ENCODE measurements at places on chromosomes 7 and 10.

GRCh38 chr10:99996671-99997648 lies 12.8 kb downstream of the DNMBP start:
- no peak for DNase-seq

- no peak for DNase-seq
Observed at GRCh38 chr7:156590212-156590611, 50.4 kb upstream of the RNF32 start.

DNA sequence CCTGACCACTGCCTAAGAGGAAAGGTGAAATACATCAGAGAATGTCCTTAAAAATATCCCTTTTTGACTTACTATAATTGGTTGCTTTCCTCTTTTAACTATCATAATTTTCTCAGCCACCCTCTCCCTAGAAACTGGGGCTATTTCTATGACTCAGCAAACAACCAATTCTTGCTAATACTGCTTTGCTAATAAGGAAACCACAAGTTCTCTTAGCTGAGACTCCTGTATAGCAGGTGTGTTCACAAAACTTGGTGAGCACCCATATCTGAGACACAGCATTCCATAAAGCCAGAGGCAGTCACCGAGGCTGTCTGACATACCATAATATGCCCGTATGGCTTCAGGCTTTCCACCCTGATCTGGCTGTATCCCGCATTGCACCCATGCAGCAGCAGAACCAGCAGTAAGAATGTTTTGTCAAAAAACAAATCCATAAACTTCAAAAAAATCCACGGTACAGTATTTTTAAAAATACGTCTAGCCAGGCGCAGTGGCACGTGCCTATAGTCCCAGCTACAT lies 191.7 kb upstream of the C7orf33 start:
- no peak for DNase-seq

DNA sequence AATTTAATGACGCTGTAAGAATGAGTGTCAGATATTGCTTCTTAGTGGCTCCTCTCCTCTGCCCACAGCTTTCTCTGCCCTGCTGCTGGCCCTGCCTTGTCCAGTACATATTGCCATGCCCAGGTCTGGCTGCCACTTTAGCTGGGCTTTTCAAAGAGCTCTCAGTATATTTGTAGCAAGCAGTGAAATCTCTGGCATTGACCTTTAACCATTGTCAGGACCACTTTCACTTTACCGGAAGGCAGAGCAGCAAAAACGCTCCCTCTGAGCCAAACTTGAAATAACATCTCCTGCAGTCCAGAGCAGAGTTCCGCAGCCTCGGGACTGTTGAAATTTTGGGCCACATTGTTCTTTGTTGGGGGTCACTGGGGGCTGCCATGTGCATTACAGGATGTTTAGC lies 13.8 kb downstream of the PDSS1 start:
- DNase-seq, result no peak

- peak; percentile 22 for DNase-seq
Observed at GRCh38 chr10:129929343-129930292, 34.5 kb downstream of the EBF3 start.

DNA sequence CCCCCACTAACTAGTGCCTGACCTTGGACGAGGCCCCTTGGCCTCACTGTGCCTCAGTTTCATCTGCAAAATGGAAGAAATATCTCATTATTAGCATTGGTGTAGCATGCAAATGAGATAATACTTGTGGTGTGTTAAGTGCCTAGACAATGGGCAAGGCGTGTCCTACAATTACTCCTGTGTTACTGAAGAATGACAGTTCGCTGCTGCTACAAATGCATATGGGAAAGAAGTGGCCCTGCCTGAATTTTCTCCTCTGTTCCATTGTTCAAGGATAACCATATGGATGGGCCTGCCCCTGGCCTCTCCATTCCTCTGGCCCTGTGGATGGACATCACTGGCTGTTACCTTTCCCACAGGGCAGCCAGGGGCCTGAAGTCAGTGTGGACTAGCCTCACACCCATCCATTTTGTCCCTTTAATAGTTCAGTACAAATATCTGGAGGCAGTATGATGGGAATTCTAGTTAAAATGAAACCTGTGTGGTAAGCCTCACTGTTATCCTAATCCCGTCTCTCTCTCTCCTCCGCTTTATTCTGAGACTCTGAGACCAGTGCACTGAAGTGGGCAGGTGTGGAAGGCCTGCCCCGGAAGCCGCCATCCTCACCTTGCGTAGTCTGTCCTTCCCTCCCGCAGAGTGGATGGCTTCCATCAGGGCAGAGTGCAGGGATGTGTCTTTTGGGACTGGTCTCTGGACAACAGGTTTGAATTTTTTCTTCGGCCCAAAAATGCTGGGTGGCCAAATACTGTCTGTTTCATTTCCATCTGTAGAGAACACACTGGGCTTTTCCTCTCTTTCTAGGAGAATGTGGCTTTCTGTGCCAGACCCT lies 244.6 kb upstream of the GRB10 start:
- DNase-seq, result no peak

- peak; percentile 36 for DNase-seq
Observed at GRCh38 chr10:100347568-100348195, 649 bp downstream of the SCD start.

- DNase-seq, result no peak
Observed at GRCh38 chr10:71553432-71553831, 156.7 kb downstream of the CDH23 start.

DNA sequence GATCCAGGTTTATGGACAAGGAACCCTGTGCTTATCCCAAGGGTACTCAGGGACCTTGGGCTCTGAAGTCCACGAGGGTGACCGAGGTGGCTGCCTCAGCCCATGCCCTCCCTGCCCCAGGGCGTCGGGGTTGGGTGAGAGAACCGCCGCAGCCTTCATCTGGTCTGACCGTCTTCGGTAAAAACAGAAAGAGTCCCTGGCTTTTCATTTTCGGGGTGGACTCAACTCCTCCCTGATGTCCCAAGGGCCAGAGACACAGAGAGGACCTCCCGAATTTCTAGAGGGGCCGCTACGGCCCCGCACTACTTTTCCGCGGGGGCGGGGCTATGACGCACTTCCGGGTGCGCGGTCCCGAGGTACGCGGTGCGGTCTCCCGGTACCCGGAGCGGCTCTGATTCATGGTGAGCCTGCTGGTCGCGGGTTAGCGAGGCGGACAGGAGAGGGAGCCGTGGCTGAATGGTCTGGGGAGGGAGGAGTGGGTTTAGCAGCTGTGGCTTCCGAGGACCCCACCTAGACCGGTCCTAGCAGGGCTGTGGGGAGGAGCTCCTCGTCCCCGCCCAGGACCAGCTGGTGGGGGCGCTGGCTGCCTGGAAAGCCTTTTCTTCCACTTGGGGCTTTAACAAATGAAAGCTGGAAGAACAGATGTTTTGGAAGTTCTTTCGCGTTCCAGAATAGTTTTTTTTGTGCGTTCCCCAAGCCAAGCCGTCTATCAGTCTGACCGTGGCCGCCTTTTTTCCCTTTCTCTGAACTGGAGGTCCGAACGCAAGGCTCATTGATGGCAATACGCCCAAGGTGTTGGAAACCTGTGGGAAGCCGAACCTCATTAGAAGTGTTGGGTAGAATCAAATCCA lies at the start of gene ZSCAN21:
Gene ZSCAN21 (plus strand): TSS at position 334 of the 851 bp plus-strand sequence. CDS start 7,233 bp downstream, outside the sequence.
- DNase-seq, result peak; percentile 83

GRCh38 chr10:77125231-77125630 lies 512.4 kb downstream of the KCNMA1 start:
- no peak for DNase-seq

DNA sequence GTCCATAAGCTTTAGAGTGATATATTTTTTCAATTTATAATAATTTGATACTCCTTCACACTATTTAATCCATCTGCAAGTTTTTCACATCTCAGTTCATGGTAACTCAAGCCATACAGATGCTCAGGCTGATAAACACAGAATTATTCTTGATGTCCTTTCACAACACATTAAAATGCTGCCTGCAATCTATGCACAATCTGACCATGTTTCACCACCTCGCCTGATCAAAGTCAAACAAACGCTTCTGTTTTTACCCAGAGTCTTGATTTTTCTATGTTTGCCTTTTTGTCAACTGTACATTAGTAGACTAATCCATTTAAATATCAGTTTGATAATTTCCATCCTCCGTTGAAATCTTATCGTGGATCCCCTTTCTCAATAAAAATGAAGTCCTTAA lies 833.8 kb upstream of the KCND2 start:
- no peak for DNase-seq

DNA sequence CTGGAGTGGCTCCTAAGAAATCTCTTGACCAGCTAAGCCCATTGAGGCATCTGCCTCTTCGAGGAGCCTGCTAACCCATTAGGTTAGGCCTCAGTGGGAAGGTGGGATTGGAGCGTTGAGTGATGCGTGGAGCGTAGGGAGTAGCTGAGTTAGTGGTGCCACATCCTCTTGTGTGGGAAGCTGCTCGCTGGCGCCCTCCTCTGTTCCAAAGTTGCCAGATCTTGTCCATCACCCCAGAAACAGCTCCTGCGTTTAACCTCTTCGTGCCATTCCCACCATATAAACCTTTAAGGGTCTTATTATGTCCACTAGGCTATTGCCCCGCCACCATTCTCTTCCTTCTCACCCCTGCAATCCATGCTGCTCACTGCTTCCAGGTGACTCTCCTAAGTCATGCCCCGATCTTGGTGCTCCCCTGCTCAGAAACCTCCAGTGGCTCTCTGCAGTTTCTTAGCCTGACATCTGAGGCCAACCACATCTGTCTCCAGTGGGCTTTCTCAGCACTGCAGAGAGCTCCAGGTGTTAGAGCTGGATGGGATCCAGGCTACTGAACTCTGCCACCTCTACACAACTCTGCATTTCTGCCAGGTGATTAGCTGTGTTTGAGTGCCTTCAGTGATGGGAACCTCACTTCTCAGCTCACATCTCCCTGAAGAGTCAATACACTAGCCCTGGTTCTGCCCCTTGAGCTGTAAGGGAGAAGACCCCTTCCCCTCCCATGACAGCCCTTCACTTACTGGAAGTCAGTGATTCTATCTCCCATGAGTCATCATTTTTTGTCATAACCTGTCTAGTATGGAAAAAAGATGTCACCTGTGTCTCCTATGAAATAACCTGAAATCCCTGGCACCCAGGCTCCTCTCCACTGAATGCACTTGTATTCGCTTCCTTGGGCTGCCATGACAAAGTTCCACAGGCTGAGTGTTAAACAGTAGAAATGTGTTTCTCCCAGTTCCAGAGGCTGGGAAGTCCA lies 65.0 kb upstream of the FGFR2 start:
- peak; percentile 52 for DNase-seq

- DNase-seq, result no peak
Observed at GRCh38 chr7:6015917-6016652, 7.0 kb downstream of the AIMP2 start.

DNA sequence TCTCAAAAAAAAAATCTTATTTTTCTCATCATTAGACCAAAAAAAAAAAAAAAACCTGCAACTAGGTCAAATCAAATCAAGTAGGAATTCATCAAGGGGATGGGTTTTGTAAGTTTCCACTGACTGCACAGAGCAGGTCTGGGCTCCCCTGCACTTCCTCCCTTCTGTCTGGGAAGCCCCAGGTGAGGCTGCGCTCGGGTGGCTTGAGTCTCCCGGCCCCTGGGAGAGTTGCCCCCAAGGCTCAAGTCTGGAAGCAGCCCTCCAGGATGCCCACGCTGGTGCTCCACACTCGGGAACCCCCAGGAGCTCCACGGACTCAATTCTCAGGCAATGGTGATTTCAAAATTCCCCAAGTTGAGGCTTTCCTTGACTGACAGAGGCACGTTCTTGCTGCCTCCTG lies 41.7 kb upstream of the RBM33 start:
- DNase-seq, result no peak

GRCh38 chr7:125089171-125089570 lies 159.5 kb upstream of the POT1 start:
- DNase-seq, result no peak

DNA sequence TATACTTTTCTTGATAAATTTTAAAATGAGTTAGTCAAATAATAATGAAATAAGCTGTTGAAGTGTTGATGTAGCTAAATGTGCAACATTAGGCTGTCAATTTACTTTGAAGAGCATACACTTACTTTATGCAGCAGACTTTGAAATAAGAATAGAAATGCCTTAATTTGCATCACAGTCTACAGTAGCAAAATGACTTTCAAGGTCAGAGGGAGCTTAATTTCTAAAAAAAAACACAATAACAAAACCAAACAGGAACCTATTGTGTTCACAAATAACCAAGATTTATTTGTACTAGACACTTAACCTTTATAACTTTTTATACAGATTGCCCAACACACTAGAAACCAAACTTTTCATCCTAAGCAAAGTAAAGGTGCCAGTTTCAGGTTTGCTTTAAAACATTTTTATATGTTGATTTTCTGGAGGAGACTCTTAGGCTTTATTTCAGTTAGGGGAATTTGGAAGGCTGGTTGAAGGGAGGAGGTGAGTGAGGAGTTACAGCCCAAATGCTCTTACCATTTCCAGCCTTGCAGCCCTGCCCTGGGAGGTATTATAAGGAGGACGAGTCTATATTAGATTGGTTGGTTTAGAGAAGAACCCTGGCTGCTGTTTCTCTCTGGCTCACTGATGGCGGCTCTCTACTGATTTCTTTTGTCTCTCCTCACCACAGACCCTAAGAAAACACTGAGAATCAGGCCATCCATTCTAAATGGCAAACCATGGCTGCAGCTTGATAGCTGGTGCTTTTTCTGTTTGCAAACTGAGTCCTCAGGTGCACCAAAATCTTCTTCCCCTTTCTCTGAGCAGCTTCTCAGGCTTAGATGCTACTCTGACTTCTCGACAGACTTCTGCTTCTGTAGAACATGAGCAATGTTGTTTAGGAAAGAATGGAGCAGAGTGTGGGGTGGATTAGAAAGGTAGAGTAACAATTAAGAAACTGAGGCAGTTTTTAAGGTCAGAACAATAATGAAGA lies 55.2 kb upstream of the RPA3 start:
- no peak for DNase-seq

DNA sequence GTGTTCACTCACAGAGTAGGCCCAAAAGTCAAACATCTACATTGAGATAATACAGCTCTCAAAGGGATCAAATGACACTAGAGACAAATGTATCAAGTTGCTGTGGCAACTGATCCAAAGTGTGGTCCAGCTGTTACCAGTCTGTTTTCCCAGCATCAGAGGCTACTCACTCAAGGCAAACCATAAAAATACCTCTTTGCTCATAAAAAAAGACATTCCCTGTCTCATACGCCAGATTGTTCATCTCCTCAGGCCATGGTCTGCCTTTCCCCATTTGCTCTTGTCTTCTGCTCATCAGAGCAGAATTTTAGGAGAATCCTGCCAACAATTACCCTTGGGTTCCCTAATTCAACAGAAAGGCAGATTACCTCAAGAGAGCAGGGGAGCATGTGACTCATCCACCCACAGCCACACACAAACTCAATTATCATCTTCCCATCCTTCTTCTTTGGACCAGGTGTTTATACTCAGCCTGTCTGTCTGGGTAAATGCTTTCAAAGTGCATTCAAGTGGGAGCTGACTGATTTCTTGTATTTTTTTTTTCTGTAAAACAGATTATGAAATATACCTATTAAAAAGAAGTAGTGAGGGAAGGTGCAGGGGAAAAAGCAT lies 226.5 kb upstream of the HPS1 start:
- no peak for DNase-seq
